ENCODE measurements at places on chromosomes 4 and X. TPM values are rescaled to one million over a fixed set of nuclear protein-coding genes. Genes with fewer than 3 reads are reported as not detected.

Gene IBSP
- total RNA-seq = not detected

Gene IL1RAPL1
- total RNA-seq = not detected

Gene TRIM2
- 0.11 TPM for total RNA-seq

Gene DACH2
- total RNA-seq = not detected

Gene CXorf49
- not detected for total RNA-seq

Gene NIPAL1
- not detected for total RNA-seq

GRCh38 chr4:185941461-185941860, 127.5 kb upstream of the TLR3 start:
- DNase-seq = no peak
- no peaks in the 10 kb centered on the region for H3K4me1 ChIP-seq
- H3K4me3 ChIP-seq = no peak overlapping the region

- DNase-seq = no peak
- no peak overlapping the region for H3K4me3 ChIP-seq
- no peak overlapping the region for H3K27ac ChIP-seq
- no peaks in the 10 kb centered on the region for H3K4me1 ChIP-seq
- H3K27me3 ChIP-seq = no peaks in the 10 kb centered on the region
Observed at GRCh38 chr4:182507805-182508204, 264.6 kb downstream of the TENM3 start.

DNA sequence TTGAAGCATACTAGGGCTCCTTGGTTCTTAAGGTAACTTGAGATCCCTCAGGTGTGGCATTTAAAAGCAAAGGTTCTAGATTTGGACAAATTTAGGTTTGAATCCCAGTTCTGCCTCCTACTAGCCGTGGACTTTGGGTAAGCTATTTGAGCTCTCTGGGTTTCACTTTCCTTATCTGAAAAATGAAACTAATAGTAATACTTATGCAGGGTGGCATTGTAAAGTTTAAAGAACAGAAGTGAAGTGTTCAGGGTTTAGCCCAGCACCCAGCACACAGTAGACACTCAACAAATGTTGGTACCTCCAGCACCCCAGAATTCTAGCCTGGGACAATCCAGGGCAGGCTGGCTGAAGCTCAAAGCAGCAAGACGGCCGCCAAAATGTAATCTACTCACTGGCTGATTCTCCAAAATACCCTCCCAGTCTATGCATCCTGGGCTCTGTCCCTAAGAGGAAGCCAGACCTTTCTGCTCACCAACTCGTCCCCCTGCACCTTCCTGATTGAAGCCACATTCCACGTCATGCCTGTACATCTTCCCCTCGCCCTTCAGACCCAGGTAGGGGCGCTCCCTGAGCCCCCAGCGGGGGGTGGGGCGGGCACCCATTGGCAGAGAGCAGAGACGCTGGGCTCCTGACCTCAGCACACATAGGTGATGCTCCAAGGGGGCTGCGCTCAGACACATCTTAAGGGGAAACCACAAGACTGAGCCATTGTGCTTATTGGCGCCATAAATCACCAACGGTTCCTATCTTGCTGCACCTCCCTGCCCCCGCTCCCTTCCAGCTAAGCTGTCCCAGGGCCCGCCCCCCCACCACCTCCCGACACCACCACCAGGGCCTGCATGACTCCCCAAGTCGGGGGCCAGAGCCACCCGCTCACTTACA, 160.6 kb downstream of the BCOR start:
- H3K27me3 ChIP-seq = no peaks in the 10 kb centered on the region
- peak; percentile 33 for DNase-seq
- peaks cover 21% of the 10 kb centered on the region for H3K4me1 ChIP-seq
- peak overlapping the region; percentile 21 for H3K4me3 ChIP-seq
- H3K36me3 ChIP-seq = no peaks in the 10 kb centered on the region

- no peaks in the 10 kb centered on the region for H3K27me3 ChIP-seq
- no peaks in the 10 kb centered on the region for H3K36me3 ChIP-seq
- no peak for DNase-seq
- H3K27ac ChIP-seq = no peak overlapping the region
Observed at GRCh38 chr4:100362366-100362765, 155.5 kb downstream of the EMCN start.

DNA sequence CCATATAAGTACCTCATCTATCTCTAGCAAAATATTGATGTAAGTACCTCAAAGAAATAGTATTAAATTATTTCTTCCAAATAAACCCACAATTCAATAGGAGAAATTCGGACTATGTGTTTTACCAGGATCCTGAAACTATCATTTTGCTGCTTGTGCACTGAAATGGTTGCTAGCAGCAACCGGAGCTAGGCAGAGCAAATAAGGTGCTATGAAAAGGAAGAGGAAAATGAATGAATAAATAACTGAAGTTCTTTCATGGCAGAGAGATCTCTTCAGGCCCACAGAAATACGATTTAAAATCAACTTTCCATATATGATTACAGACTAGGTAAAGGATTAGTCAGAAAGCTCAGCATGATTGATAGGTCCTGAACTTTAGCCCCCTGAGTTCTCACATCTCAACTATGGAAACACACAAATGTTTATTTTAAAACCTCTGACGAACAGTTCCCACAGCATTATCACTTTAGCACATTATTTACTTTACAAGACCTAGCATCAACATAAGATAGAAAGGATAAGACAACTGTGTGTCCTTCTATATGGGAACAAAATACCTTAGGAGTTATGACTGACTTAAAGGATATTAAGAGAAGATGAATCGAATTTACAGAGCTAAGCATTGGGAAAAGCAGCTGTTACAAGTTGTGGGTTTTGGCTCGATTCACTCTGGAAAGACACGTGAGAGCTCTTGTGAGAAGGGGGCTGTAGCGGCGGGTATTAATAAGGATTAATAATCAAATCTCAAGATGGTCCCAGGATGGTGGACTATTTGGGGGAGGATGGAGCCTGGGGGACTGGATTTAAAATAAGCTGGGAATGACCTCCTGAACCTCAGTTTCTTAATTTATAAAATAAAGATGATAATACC, 104.3 kb downstream of the CORIN start:
- no peaks in the 10 kb centered on the region for H3K27me3 ChIP-seq
- no peak overlapping the region for H3K4me3 ChIP-seq
- H3K4me1 ChIP-seq = no peaks in the 10 kb centered on the region
- H3K36me3 ChIP-seq = no peaks in the 10 kb centered on the region
- no peak overlapping the region for H3K27ac ChIP-seq
- DNase-seq = no peak

GRCh38 chr4:180823108-180823507, 1420.1 kb upstream of the TENM3 start:
- no peaks in the 10 kb centered on the region for H3K27me3 ChIP-seq
- DNase-seq = no peak
- no peak overlapping the region for H3K27ac ChIP-seq
- no peak overlapping the region for H3K4me3 ChIP-seq

- DNase-seq = no peak
- H3K4me1 ChIP-seq = no peaks in the 10 kb centered on the region
- H3K4me3 ChIP-seq = no peak overlapping the region
- H3K27me3 ChIP-seq = no peaks in the 10 kb centered on the region
- no peaks in the 10 kb centered on the region for H3K36me3 ChIP-seq
Observed at GRCh38 chr4:130675266-130675665, 1579.3 kb downstream of the C4orf33 start.

DNA sequence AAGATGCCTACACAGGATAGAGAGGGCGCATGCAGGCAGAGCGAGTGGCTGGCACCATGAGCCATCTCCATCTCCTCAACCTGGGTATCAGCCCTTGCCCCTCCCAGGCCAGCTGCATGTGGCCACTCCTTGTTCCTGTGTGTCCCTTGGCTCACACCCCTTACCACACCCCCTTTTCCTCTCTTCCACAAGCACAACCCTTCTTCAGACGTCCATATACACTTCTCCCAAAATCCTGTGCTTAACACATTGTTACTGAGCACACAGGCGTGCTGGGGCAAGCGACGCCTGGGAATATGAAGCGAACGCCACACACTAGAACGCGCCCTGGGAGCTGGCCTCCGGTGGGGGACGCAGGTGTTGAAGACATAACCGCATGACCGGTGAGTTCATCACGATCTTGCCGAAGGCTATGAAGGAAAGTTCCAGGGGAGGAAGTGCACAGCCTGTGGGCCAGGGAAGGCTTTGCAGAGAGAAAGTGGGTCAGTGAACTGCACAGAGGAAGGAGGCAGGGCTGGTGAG, 19.1 kb upstream of the KIAA0232 start:
- H3K4me3 ChIP-seq = no peak overlapping the region
- no peak for DNase-seq
- H3K4me1 ChIP-seq = peaks cover 5% of the 10 kb centered on the region
- no peaks in the 10 kb centered on the region for H3K36me3 ChIP-seq
- no peak overlapping the region for H3K27ac ChIP-seq
- no peaks in the 10 kb centered on the region for H3K27me3 ChIP-seq

- H3K27ac ChIP-seq = peak overlapping the region; percentile 85
- H3K4me1 ChIP-seq = peaks cover 15% of the 10 kb centered on the region
- H3K36me3 ChIP-seq = no peaks in the 10 kb centered on the region
Observed at GRCh38 chr4:70703619-70704214, 15.4 kb downstream of the UTP3 start.

DNA sequence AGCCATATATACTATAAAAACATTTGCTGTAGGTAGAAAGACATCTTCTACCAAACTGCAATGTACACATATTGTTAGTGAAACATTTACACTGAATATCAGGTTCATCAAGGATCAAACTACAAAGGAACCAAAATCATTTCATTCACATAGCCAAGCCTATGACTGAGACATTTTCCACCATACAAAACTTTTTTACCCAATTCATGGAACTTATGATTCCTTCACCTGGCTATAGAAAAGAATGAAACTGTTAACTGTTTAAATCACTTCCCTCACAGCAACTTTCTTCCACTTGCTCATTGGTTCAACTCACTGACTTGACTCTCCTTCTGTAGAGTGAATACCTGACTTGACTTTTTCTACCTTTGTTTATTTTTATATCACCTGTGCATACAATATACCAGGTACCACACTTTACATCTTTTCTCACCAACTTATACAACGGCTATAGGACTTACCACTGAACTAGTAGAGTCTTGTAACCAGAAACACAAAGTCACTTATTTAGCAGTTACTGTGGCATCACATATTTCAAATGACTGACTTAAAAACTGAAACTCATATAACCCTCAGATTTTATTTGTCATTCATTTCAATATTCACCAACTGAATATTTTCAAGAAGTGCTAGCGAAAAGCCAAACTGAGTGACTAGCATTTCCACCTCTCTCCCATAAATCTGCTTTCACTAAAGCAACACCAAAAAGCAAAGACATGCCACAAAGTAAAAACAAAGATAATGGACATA, 30.9 kb downstream of the CAMK2D start:
- H3K4me3 ChIP-seq = no peak overlapping the region
- no peaks in the 10 kb centered on the region for H3K27me3 ChIP-seq
- no peak overlapping the region for H3K27ac ChIP-seq
- DNase-seq = no peak
- H3K36me3 ChIP-seq = no peaks in the 10 kb centered on the region

DNA sequence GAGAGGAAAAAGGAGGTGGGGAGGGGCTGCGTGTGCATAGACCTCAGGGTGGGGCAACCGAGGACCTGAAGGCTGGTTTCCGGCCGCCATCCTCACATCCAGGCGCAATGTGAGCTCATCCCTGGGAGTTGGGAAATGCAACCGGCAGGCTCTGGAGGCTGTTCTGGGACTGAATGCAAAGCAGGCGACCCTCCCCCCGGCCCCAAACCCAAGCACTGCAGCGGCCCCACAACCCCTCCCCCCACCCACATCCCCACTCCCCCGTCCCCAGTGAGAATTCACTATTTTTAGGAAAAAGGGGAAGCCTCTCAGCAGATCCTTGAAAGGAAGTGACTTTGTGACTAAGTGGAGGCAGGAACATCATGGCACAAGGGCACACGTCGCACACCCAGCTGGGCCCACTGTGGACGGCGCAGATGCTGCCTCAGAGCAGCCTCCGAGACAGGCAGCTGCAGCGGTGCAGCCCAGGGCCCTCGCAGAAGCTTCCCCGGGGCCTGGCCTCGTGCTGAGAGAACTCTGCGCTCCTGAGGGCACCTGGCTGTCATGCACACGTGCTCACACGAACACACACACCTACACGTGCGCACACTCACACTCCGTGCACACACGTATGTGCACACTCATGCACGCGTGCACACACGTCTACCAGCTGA, 1.3 kb upstream of the PDE6B start:
- H3K4me1 ChIP-seq = no peaks in the 10 kb centered on the region
- no peaks in the 10 kb centered on the region for H3K36me3 ChIP-seq
- H3K27ac ChIP-seq = no peak overlapping the region

GRCh38 chrX:2485789-2486345, 14.9 kb downstream of the DHRSX start:
- H3K27ac ChIP-seq = no peak overlapping the region
- no peak overlapping the region for H3K4me3 ChIP-seq
- H3K4me1 ChIP-seq = no peaks in the 10 kb centered on the region
- H3K36me3 ChIP-seq = peaks cover 36% of the 10 kb centered on the region

GRCh38 chr4:139754938-139755337, 89.3 kb downstream of the MGST2 start:
- H3K36me3 ChIP-seq = no peaks in the 10 kb centered on the region
- H3K4me1 ChIP-seq = no peaks in the 10 kb centered on the region
- no peak for DNase-seq
- H3K4me3 ChIP-seq = no peak overlapping the region
- H3K27ac ChIP-seq = no peak overlapping the region
